B cell (primary cell): ENCODE measurements at places on chromosomes 2 and 18. TPM values are rescaled to one million over a fixed set of nuclear protein-coding genes. Genes with fewer than 3 reads are reported as not detected.

The CNDP1 gene
- total RNA-seq: 0.51 and 0.57 TPM in 2 replicates

The PASK gene
- total RNA-seq: 144 and 184 TPM in 2 replicates

The IL36RN gene
- not detected in 2 replicates for total RNA-seq

The XIRP2 gene
- not detected in 2 replicates for total RNA-seq

- H3K27ac ChIP-seq: no peak overlapping the region
- H3K4me1 ChIP-seq: no peaks in the 10 kb centered on the region
- H3K27me3 ChIP-seq: no peaks in the 10 kb centered on the region
- H3K4me3 ChIP-seq: no peak overlapping the region
These were observed 14.9 kb downstream of the KIAA1328 start for GRCh38 chr18:36843784-36844183.
